ENCODE measurements at places on chromosomes 4 and X.

DNA sequence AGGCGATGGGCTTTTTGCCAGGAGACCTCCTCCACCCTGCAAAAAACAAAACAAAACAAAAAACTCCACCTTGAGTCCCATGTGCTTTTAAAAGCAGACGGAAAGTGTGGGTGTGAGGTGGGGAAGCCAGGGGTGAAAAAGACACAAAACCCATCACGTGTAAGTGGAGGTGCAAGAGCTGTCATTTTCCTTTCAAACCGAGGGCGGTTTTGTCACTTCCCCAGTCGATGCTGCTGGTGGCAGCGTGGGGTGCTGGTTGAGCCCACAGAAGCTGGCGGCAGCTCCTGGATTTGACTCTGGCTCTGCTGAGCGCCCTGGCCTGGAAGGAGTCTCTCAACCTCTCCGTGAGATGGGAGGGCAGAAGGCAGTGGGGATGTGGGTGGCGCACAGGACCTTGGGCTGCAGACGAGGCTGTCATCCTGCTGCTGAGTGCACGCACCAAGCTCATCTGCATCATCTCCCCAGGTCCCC, 110.0 kb downstream of the PSAPL1 start:
- peaks cover 28% of the 10 kb centered on the region for H3K4me1 ChIP-seq
- no peak overlapping the region for H3K4me3 ChIP-seq
- no peak for DNase-seq
- no peaks in the 10 kb centered on the region for H3K36me3 ChIP-seq

- no peaks in the 10 kb centered on the region for H3K36me3 ChIP-seq
- H3K4me3 ChIP-seq, result peak overlapping the region; percentile 43
These were observed 36.7 kb downstream of the PJA1 start for GRCh38 chrX:69128588-69128987.

DNA sequence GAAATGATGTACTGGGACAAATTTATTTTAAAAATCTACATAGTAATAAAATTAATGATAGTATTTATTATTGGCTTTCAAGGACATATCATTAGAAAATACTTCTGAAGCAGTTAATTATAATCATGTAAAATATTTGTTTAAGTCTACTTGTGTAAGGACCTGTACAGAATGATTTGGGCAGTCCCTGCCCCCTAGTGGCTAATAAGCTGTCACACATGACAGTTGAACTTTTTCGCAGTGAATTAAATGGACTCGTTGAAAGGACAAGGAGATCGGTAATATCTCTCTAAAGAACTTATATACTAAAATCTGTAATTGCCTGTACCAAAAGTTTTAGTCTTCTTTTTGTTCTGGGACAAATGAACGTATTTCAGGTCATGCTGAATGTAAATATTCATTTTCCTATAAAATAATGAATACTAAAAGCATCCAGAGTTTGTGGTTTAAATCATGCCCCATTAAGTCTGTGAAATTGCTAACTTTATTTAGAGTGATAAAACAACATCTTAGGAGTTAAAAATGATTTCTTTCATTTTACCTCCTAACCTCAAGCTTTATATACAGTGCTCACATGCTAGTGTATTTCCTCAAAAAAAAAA, 13.6 kb downstream of the EXOC1 start:
- H3K4me3 ChIP-seq, result peak overlapping the region; percentile 50
- peaks cover 5% of the 10 kb centered on the region for H3K4me1 ChIP-seq
- H3K27ac ChIP-seq, result no peak overlapping the region
- DNase-seq, result peak; percentile 84
- H3K36me3 ChIP-seq, result peaks cover 68% of the 10 kb centered on the region

DNA sequence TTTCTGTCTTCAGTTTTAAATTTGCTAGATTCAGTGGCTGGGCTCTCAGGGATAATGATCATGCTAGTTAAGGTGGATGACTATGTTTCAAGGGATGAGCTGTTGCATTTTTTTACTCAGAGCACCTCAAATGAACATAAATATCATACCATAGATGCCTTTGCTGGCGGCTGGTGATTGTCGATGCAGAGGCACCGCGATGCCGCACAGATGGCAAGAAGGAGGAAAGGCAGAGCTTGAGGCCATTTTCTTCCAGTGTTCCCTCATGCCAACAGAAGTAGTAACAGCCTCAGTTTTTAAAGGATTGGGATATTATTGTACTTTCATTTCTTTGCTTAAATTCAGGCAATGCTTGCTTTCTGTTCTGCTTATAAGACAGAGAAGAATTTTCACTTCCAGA, 654.7 kb upstream of the IGFBP7 start:
- no peaks in the 10 kb centered on the region for H3K27me3 ChIP-seq
- DNase-seq, result no peak
- H3K4me3 ChIP-seq, result no peak overlapping the region

GRCh38 chr4:97139791-97140190, 1003.5 kb downstream of the STPG2 start:
- H3K4me1 ChIP-seq, result no peaks in the 10 kb centered on the region
- DNase-seq, result no peak
- no peaks in the 10 kb centered on the region for H3K27me3 ChIP-seq
- H3K36me3 ChIP-seq, result no peaks in the 10 kb centered on the region
- no peak overlapping the region for H3K4me3 ChIP-seq

DNA sequence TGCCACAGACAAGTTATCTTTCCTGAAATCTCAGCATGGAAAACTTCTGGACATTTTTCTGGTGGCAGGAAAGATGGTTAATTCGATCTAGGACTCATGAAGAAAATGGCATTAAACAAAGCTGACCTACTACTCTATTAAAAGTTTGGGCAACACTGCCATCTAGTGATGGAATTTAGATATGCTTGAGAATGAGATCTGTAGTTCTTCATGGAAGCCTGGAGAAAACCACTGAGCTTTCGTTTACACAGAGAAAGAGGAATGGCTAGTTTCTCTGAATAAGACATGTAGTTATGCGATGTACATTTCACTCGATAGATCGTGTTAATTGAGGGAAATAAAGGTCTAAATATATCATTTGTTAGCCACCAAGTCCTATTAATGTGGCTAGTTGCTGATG, 51.7 kb upstream of the CHRDL1 start:
- H3K36me3 ChIP-seq, result no peaks in the 10 kb centered on the region
- H3K27ac ChIP-seq, result no peak overlapping the region
- peak; percentile 61 for DNase-seq
- H3K27me3 ChIP-seq, result peaks cover 28% of the 10 kb centered on the region
- H3K4me3 ChIP-seq, result no peak overlapping the region

DNA sequence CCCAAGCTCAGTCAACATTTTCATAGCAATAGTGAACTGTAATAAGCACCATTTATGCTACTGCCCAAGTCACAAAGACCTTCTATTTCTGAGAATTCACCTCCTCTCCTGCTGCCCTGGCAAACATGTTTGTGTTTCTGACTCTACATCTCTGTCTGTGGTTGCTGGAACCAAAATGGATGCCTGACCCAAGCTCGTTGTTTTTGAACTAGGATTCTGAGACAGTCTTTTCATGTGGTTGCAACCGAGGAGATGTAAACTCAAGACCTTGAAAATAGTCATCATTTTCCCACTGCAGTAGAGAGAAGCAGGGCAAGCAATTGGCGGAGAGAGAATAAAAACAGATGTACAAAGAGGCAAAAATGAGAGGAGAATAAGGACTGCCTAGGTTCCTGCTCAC, 160.2 kb downstream of the RAB28 start:
- H3K4me3 ChIP-seq, result no peak overlapping the region
- H3K27me3 ChIP-seq, result no peaks in the 10 kb centered on the region
- DNase-seq, result no peak
- H3K4me1 ChIP-seq, result no peaks in the 10 kb centered on the region
- no peak overlapping the region for H3K27ac ChIP-seq

DNA sequence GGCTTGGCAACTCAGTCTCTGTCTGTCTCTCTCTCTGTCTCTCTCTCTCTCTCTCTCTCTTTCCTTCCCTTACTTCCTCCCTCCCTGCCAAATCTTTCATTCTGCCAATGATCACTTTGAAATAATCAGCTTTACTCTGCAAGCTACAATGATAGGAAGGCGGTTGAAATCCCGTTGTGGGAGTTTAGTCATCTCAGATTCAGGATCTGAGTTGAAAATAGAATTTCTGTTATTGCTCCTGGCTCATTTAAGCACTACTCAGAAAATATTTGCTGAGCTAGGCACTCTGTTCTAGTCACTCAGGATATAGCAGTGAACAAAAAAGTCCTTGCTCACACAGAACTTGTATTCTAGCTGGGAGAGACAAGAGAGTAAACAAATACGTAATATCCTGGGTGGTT, 56.3 kb upstream of the DCTD start:
- H3K36me3 ChIP-seq, result no peaks in the 10 kb centered on the region
- peaks cover 6% of the 10 kb centered on the region for H3K4me1 ChIP-seq
- H3K27me3 ChIP-seq, result no peaks in the 10 kb centered on the region
- no peak overlapping the region for H3K4me3 ChIP-seq

DNA sequence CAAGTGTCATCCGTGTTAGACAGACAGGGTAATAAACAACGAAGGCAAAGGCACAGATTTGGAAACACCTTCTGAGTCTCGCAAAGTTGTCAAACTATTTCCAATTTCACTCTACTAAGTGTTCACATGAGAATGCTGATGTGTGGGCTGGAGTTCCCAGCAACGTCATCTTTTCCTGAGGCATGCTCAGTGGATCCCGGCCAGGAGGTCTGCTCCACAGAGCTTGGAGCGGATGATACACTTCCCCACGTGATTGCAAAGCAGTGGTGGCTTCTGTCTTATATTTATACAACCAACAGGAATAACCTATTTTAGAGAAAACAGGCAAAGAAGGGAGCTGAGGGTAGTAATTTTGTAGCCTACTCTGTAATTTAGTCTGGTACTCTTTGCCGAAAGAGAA, 40.1 kb upstream of the PDK3 start:
- no peaks in the 10 kb centered on the region for H3K27me3 ChIP-seq
- no peaks in the 10 kb centered on the region for H3K36me3 ChIP-seq
- H3K4me1 ChIP-seq, result no peaks in the 10 kb centered on the region
- H3K4me3 ChIP-seq, result no peak overlapping the region
- DNase-seq, result no peak

- H3K4me1 ChIP-seq, result no peaks in the 10 kb centered on the region
- no peaks in the 10 kb centered on the region for H3K27me3 ChIP-seq
- DNase-seq, result no peak
- H3K36me3 ChIP-seq, result peaks cover 3% of the 10 kb centered on the region
These were observed 133.2 kb downstream of the ZAR1 start for GRCh38 chr4:48623182-48623780.

DNA sequence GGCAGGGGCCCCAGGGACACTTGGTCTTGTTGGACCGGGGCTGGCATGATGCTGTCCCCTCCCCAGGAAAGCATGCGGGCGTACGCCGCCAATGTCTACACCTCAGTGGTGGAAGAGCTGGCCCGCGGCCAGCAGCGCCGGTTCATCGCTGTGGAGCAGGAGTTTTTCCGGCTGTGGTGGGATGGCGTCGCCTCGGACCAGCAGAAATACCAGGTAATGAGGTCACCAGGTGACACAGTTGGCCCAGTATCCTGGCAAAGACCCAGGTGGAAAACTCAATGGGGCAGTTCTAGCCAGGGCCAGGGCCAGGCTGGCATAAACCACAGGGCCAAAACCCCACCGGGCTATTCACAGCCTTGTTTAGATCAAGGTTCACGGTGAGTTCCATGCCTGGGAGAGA, 1.5 kb downstream of the MAN2B2 start:
- peaks cover 7% of the 10 kb centered on the region for H3K27me3 ChIP-seq
- no peak for DNase-seq
- no peak overlapping the region for H3K27ac ChIP-seq
- peaks cover 42% of the 10 kb centered on the region for H3K36me3 ChIP-seq

DNA sequence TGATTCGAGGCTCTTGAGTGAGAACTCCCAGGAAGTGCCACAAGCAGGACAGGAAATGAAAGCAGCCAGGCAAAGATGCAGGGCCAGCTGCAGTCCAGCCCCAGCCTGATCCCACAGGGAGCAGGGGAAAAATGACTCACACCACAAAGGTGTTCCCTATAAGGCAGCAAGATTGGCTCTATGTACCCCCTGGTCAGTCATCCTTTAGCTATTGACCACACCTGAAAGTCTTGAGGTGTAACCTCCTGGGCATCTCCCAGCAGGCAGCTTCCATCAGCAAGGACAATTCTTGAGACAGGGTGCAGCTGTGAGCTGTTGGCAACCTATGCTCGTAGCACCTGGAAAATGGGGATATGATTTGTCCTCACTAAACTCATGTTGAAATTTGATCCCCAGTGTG, 27.9 kb upstream of the EXOC1L start:
- peaks cover 5% of the 10 kb centered on the region for H3K4me1 ChIP-seq
- no peak overlapping the region for H3K27ac ChIP-seq
- peak; percentile 1 for DNase-seq
- H3K27me3 ChIP-seq, result peaks cover 48% of the 10 kb centered on the region
- H3K36me3 ChIP-seq, result peaks cover 4% of the 10 kb centered on the region
